Activated CD8-positive, alpha-beta memory T cell treated with anti-CD3 and anti-CD28 coated beads for 4 hours (primary cell): ENCODE measurements at places on chromosomes 6 and 20.

DNA sequence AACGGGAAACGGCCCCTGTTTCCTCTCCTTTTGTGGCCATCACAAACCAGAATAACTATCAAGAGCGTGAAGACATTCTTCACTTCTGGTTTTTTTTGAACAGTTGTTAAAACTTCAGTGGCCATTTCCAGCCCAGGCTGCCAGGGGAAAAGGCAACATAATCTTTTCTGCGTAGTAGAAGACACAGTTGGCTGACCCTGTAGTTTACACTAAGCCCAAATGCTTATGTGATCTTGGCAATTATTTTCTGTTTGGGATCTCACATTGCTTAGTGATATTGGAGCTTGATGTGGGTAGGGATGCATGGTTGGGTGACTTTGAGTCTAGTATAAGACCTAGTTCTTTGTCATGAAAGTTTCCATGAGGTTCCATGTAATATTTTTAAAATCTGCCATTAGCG is 449.4 kb upstream of the CDH4 start:
- DNase-seq: no peak

DNA sequence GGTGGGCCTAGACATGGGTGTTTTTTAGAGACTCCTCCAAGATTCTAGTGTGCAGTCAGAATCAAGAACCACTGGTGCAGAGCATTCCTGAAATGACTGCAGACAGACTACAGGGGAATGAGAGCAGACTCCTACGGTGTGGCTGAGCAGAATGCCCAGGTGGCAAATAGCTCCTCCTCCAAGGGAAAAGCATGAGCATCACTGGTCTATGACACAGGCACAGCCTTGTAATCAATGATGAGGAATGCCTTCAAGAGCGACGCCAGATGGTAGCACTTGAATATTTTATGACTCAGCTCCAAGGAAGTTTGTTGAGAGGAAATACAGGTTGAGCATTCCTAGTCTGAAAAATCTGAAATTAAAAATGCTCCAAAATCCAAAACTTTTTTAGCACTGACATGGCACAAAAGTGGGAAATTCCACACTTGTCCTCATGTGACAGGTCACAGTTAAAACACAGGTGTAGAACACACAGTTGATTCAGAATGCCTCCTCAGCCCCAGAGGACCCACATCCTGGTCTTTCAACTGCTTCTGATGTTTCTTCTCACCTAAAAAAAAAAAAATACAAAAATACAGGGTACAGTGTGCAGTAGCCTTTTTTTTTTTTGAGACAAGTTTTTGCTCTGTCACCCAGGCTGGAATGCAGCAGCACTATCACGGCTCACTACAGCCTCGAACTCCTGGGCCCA is 10.6 kb upstream of the FAM8A1 start:
- no peak for DNase-seq

GRCh38 chr6:157255079-157255478 is 68.2 kb downstream of the TMEM242 start:
- no peak for DNase-seq

GRCh38 chr6:6521961-6522482 is 66.5 kb upstream of the LY86 start:
- DNase-seq: no peak

- DNase-seq: no peak
Observed at GRCh38 chr6:15877231-15877630, 214.4 kb upstream of the DTNBP1 start.

GRCh38 chr20:19889011-19889953 is 127.9 kb upstream of the NAA20 start:
- DNase-seq: no peak

GRCh38 chr6:90284236-90285041 is 12.2 kb downstream of the BACH2 start:
- DNase-seq: peak; percentile 28

GRCh38 chr20:37502654-37503053 is 18.4 kb upstream of the NNAT start:
- DNase-seq: no peak

DNA sequence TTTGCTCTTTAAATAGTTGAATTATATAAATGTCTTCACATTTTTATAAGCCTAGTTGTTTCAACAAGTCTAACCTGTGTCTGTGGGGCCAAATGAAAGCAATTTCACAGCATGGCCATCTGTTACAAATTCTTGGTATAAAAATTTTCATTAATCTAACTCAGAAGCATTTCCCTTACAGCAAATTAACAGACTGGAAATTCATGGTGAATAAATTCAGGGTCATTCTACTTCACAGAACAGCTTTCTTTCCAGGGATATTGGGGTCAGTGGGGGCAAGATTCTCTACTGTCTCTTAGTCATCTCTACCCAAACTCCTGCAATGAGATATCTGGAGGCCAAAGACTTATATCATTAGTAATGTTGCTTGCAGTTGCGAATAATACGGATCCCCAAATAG is 352.1 kb downstream of the MMUT start:
- no peak for DNase-seq

GRCh38 chr6:167870321-167870720 is 43.6 kb downstream of the AFDN start:
- DNase-seq: no peak

- no peak for DNase-seq
Observed at GRCh38 chr6:155854787-155855186, 399.1 kb upstream of the NOX3 start.

- DNase-seq: no peak
Observed at GRCh38 chr6:36243562-36244212, 26.2 kb upstream of the PNPLA1 start.

DNA sequence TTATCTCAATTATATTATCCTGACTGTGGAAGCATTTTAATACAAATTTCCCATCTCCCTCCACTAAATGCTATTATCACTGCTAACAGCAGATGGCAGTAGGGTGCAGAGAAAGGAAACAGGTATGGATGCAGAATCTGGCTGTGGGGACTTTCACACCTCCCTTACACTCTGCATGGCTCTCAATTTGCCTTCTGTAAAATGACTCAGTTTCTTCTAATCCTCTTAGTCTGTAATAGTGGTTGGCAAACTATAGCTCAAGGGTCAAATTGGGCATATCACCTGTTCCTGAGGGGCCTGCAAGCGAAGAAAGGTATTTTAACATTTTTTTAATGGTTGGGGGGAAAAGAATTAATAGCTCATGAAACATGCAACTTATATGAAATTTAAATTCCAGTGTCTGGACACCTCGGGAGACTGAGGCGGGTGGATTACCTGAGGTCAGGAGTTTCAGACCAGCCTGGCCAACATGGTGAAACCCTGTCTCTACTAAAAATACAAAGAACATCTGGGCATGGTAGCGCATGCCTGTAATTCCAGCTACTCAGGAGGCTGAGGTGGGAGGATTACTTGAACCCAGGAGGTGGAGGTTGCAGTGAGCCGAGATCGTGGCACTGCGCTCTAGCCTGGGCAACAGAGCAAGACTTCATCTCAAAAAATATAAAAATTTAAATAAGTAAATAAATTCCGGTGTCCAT is 83.5 kb downstream of the ZMYND8 start:
- peak; percentile 23 for DNase-seq

DNA sequence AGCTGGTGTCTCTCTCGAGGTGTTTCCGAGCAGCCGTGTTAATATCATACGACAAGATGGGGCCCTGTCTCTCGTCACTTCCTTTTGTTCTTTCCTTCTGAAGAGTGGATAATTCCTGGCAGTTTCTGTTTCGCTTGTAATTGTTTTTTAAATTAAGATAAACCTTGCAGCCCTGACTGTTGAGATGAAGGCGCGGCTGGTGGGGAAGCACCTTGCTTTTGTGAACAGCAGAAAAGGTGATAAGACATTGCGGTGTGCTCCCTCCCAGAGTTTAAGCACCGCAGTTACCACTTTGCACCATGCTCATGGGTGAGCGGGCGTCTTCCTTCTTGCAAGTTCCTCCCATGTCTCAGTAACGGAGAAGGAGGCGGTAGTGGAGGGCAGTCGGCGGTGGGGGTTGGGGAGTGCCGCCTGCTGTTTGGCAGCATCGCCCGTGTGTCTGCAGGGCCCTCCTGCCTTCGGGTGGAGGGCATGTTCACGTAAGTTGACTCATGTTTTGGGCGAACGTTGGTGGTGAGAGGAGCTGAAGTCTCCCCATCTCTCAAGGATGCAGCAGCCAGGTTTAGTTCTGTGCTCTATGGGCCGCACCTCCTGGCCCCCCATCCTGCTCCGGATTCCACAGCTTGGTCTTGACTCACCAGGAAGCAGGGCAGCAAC is 345.9 kb downstream of the TAF4 start:
- peak; percentile 11 for DNase-seq

- DNase-seq: no peak
Observed at GRCh38 chr6:53313784-53314400, 34.9 kb downstream of the ELOVL5 start.

DNA sequence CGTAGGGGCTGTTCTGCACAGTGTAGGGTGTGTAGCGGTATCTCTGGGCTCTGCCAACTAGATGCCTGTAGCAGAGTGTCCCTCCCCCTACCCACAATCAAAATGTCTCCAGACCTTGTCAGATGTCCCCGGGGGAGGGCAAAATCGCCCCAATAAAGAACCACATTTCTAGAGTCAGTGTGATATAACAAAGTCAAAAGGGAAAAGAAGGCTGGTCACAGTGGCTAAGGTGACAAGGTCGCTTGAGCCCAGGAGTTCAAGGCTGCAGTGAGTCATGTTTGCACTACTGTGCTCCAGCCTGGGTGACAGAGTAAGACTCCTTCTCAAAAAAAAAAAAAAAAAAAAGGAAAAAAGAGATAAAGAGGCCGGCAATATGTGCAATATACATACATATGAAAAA is 11.7 kb upstream of the CEP43 start:
- DNase-seq: no peak

- no peak for DNase-seq
Observed at GRCh38 chr6:125574604-125575003, 174.8 kb upstream of the HEY2 start.

DNA sequence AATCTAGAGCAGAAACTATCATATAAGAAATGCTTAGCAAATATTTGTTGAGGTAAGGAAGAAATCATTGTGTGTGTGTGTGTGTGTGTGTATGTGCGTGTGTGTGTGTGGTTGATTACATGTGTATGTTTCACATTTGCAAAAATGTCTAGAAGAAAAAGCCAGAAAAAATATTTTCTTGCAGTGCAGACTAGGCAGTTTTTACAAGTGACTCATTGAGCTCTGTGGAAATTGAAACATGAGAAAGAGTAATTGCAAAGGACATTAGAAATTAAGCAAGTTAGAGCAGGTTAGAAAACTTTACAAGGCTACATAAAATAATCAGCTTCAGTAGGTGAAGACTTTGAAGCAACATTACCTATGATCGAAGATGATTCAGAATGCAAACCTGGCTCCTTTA is 669.0 kb upstream of the EYS start:
- DNase-seq: no peak

DNA sequence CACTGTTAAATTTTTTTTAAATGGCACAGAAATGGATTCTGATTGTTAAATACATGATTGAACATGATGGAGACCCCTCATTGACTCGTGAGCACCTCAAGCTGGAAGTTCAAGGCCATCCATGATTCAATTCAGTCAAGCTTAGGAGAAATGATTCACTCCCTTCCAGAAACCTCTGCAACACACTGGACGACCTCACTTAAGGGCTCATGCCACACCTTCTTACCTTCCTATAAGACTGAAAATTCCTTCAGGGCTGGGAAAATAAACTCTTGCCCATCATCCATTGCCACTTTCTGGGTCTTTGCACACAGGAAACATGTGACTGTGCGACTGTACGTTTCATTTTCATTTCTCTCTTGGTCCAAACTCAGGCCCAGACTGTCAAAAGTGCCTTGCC is 196.4 kb downstream of the TBXT start:
- no peak for DNase-seq

DNA sequence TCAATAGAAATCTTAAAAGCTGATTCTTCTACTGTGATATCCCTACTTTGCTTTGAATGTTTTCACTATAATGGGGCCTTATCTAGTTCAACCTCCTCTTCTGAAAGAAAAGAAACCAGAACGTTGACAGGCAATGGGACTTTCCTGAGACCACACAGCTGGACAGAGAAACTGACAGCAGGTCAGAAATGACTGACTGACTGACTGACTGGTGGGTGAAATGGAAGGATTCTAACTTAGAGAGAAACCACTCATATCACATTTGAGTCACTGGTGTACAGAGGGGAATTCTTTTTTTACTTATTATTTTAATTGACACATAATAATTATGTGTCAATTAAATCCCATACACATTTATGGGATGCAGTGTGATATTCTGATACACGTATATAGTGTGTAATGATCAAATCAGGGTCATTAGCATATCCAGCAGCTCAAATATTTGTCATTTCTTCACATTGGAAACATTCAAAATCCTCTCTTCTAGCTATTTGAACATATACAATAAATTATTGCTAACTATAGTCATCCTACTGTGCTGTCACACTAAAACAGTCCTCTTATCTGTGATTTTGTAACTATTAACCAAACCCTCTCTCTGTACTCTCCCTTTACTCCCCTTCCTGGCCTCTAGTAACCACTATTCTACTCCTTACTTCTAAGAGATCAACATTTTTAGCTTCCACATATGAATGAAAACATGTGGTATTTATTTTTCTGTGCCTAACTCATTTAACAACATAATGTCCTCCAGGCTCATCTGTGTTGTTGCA is 64.8 kb upstream of the NRSN1 start:
- DNase-seq: no peak

GRCh38 chr6:137973201-137973600 is 106.1 kb downstream of the TNFAIP3 start:
- DNase-seq: no peak

DNA sequence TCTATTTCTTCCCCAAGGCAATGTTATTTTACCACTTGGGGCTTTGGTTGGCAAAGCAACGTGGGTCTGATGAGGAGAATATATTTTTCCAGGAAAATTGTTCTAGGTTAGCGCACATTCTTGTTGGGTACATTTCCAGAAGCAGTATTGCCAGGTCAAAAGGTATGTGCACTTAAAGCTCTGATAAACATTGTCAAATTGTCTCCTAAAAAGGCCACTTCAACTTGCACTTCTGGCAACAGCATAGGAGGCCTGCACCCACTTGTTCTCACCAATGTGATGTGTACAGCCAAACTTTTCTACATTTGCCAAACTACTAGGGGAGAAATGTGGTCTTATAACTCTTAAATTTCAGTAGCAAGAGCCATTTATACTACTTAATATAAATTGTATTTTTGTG is 197.5 kb upstream of the COL21A1 start:
- DNase-seq: no peak

DNA sequence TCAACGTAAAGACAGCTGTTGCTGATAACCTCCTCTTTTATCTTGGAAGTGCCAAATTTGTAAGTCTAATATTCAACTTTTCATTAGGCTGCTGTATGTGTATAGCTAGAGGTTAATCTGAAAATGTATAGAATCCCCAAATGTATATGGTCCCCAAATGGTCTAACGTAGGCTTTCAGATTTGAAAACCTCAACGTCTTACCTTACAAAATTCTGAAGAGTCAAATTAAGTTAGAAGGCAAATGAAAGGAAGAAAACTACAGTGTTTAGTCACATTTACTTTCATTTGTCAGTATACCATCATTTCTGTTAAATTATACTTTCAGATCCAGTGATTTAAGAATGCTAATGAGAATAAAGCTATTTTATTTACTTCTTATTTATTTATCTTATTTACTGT is 256.9 kb downstream of the ARHGAP18 start:
- no peak for DNase-seq
